ENCODE measurements at places on chromosomes 12 and 14.
A peak's percentile ranks its signal among the peaks of the same experiment; 100 is the strongest.

DNA sequence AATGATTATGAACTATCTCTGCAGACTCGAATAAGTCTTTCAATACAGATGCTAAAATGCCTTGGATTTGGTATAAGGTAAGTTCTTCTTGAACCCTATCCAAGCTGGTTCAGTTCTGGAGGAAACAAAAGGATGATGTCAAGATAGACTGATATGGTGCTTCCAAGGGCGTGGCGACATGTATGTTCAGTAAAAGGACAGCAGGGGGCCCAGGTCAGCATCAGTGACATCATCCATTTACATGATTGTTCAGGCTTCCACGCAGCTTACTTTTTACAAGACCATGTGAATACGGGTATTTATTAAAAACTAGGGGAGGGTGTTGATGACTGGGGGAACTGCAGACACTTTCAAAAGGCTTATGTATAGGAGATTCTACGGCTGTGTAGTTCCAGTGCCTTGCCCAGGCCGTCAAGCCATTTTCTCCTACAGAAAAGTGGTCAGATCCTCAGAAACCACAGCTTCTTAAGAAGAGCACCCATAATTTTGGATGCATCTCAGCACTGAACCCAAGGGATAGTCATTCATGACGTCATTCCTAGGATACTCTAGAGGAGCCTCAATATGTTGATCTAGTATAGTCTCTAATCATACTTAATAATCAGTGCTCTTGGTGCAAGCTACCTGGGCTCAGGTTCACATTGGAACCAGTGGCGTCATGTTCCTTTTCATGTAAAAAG, 527.7 kb downstream of the FUT8 start:
- DNase-seq, result peak; percentile 69

DNA sequence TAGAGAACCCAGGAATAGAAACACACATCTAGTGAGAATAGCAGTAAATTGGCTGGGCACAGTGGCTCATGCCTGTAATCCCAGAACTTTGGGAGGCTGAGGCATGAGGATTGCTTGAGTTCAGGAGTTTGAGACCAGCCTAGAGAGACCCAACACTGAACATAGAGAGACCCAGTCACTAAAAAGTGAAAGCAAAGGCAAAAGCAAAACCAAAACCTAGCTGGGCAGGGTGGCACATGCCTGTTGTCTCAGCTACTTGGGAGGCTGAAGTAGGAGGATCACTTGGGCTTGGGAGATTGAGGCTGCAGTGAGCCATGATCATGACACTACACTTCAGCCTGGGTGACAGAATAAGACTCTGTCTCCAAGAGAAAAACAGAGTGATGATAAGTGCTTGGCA, 37.5 kb upstream of the MIS18BP1 start:
- DNase-seq, result no peak

DNA sequence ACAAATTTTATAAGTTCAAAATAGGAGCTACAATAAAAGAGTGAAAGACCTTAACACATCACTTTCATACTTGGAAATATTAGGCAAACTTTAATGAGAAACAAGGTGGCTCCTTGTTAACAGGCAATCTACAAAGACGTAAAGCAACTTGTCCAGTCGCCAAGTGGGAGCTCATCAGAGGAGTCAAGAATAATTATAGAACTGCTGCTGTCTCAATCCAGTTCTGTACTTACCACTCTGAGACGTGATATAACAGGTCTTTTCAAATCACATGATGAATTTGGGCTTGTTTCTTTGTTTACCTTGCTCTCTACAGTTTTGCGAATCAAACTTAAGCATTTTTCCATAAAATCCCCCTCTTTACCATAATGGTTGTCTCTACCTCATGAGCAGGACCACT, 3.6 kb downstream of the YBX3 start:
- DNase-seq, result no peak

- no peak for DNase-seq
Observed at GRCh38 chr14:59244581-59244980, 56.1 kb downstream of the DAAM1 start.

GRCh38 chr14:79581912-79582576, 629.3 kb downstream of the DIO2 start:
- no peak for DNase-seq

- DNase-seq, result peak; percentile 14
Observed at GRCh38 chr14:63833728-63834127, 19.1 kb upstream of the SYNE2 start.

GRCh38 chr12:101539148-101539547, 55.6 kb upstream of the MYBPC1 start:
- no peak for DNase-seq

DNA sequence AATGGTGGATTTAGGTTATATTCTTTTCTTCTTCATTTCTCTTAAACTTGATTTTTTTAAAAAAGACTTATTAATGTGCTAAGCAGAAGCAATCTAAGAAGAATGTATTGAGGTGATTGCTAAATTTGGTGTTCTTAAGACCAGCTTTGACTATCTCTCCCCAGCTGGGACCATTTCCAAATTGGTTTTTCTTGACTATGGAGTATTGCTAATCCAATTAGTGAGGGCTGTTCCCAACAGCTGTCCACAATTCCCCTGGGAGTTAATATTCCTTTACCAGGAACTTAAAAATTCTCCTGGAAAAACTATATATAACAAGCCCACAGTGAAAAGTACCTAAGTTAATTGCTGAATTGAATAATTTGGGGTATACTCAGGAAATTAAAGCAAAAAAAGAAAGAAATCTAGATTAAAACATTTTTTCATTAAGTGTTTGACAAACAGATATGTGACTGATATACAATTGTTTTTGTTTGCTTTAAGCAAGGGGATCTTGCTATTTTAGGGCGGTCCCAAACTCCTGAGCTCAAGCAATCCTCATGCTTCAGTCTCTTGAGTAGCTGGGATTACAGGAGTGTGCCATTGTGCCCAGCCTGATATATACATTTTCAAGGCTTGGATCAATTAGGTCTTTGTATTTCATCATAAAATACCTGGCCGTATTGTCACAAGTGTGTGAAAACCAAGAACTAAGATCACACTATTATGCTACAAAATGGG, 105.0 kb downstream of the FAR2 start:
- DNase-seq, result no peak

GRCh38 chr12:131097202-131098177, 143.8 kb downstream of the ADGRD1 start:
- no peak for DNase-seq

DNA sequence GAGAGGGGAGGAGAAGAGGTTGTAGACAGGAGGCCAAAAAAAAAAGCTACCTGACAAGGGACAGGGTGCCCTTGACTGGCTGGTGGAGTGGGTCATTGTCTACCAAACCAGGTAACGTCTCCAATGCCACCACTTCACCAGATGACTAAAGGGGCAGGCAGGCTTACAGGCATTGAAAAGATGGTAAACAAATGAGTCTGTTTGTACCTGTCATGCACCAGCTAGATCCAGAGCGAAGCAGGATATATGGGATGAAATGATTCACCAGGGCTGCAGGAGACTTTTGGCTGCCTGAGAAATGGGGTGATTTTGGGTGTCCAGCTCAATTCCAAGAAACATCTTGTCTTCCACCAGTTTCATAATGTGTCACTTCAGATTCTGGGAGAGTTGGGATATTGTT, 4.0 kb downstream of the C12orf54 start:
- DNase-seq, result no peak

GRCh38 chr12:22333186-22333712, 1.3 kb downstream of the ST8SIA1 start:
- no peak for DNase-seq

- peak; percentile 98 for DNase-seq
Observed at GRCh38 chr12:6430124-6430989, 14.4 kb upstream of the CD27 start.

- DNase-seq, result no peak
Observed at GRCh38 chr12:62931477-62931876, 3.5 kb downstream of the PPM1H start.
